Esophagus muscularis mucosa (tissue), 4 donors: ENCODE measurements at places on chromosomes 2 and 18.

- H3K27ac ChIP-seq = no peak overlapping the region
- DNase-seq = peak; percentile 77
- no peaks in the 10 kb centered on the region for H3K36me3 ChIP-seq
- H3K27me3 ChIP-seq = no peaks in the 10 kb centered on the region
- H3K4me1 ChIP-seq = no peaks in the 10 kb centered on the region
Measured at GRCh38 chr2:45224321-45224992, 215.2 kb upstream of the SIX2 start.

- no peak for DNase-seq
- H3K36me3 ChIP-seq = no peaks in the 10 kb centered on the region
- H3K4me1 ChIP-seq = no peaks in the 10 kb centered on the region
- H3K27ac ChIP-seq = no peak overlapping the region
- no peak overlapping the region for H3K4me3 ChIP-seq
Measured at GRCh38 chr18:26307161-26307773, 81.0 kb downstream of the TAF4B start.

DNA sequence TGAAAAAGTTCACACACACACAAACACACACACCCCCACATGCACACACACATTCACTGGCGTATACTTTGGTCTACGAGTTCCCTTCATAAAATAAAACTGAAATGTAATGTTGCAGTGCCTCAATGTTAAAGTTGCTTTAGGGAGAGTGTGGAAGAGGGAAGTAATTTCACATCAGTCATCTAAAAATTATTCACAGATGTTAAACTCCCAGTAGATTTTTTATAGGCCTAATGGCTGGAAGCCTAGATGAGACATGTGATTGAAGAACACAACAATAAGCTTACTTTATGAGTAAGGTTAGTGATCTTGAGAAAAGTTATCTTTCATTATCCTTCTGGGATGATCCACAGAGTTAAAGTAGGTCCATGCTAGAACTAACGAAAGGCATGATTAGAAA is 506.7 kb upstream of the CNTNAP5 start:
- H3K27ac ChIP-seq = no peak overlapping the region
- DNase-seq = no peak
- no peaks in the 10 kb centered on the region for H3K27me3 ChIP-seq
- no peak overlapping the region for H3K4me3 ChIP-seq
- H3K36me3 ChIP-seq = no peaks in the 10 kb centered on the region

- no peaks in the 10 kb centered on the region for H3K4me1 ChIP-seq
- no peak overlapping the region for H3K4me3 ChIP-seq
- H3K27ac ChIP-seq = no peak overlapping the region
- no peaks in the 10 kb centered on the region for H3K27me3 ChIP-seq
- no peak for DNase-seq
- H3K36me3 ChIP-seq = no peaks in the 10 kb centered on the region
Measured at GRCh38 chr18:1394966-1395365, 490.3 kb downstream of the ADCYAP1 start.

- DNase-seq = no peak
- H3K27me3 ChIP-seq = no peaks in the 10 kb centered on the region
- H3K27ac ChIP-seq = peak overlapping the region; percentile 29
Measured at GRCh38 chr2:217642944-217643343, 359.9 kb downstream of the TNS1 start.

- H3K27me3 ChIP-seq = no peaks in the 10 kb centered on the region
- H3K27ac ChIP-seq = no peak overlapping the region
- no peaks in the 10 kb centered on the region for H3K36me3 ChIP-seq
- no peaks in the 10 kb centered on the region for H3K4me1 ChIP-seq
- H3K4me3 ChIP-seq = no peak overlapping the region
Measured at GRCh38 chr2:178229927-178230326, 35.6 kb downstream of the OSBPL6 start.

DNA sequence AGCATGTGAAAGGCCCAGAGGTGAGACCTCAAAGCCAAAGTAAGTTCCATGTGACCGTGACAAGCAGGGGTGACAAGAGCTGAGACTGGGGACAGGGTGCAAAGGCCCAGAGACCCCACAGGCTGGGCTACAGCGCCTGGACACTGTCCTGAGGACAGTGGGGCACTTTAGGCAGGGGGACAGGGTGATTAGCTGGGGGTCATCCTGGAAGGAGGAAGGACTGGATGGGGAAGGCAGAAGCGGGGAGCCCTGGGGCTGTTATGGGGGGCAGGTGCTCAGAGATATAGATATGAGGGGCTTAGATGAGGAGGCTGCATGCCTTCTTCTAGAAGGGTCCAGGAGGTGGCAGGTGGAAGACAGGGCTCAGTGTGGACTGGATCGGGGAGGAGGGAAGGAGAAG is 31.5 kb downstream of the KIF1A start:
- no peaks in the 10 kb centered on the region for H3K4me1 ChIP-seq
- no peaks in the 10 kb centered on the region for H3K36me3 ChIP-seq
- DNase-seq = no peak
- H3K4me3 ChIP-seq = no peak overlapping the region
- H3K27me3 ChIP-seq = no peaks in the 10 kb centered on the region

GRCh38 chr18:27175914-27176313 is 9.2 kb downstream of the CHST9 start:
- no peaks in the 10 kb centered on the region for H3K27me3 ChIP-seq
- DNase-seq = no peak
- H3K36me3 ChIP-seq = no peaks in the 10 kb centered on the region
- no peak overlapping the region for H3K27ac ChIP-seq
- no peak overlapping the region for H3K4me3 ChIP-seq
- H3K4me1 ChIP-seq = no peaks in the 10 kb centered on the region

GRCh38 chr2:56580242-56580641 is 396.5 kb downstream of the CCDC85A start:
- no peaks in the 10 kb centered on the region for H3K36me3 ChIP-seq
- no peaks in the 10 kb centered on the region for H3K27me3 ChIP-seq
- H3K4me1 ChIP-seq = no peaks in the 10 kb centered on the region
- no peak overlapping the region for H3K27ac ChIP-seq

DNA sequence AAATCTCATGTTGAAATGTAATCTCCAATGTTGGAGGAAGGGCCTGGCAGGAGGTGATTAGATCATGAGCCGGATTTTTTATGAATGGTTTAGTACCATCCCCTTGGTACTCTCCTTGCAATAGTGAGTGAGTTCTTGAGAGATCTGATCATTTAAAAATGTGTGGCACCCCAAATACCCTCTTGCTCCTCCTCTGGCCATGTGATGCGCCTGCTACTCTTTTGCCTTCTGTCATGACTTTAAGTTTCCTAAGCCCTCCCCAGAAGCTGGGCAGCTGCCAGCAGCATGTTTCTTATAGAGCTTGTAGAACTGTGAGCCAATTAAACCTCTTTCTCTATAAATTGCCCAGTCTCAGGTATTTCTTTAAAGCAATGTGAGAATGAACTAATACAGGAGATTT is 72.6 kb upstream of the FIGN start:
- H3K27me3 ChIP-seq = no peaks in the 10 kb centered on the region
- no peaks in the 10 kb centered on the region for H3K36me3 ChIP-seq
- H3K4me3 ChIP-seq = no peak overlapping the region
- no peak overlapping the region for H3K27ac ChIP-seq
- no peaks in the 10 kb centered on the region for H3K4me1 ChIP-seq
- DNase-seq = no peak

DNA sequence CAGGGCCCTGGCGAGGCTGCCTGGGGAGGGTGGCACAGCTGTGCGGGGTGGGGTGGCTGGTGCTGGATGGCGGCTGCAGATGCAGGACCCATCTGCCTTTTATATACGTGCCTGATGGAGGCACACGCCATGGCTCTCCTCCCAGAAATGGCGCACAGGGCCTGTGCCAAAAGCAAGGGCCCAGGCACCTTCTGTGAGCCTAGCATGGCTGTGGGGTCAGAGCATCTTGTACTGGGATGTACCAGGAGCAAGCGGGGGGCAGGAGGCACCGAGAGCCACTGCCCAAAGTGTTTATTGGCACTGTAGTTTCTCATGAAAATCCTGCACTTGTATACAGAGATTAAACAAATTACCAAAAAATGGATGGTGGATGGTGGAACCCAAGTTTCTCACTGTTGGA is 724.1 kb downstream of the GALR1 start:
- DNase-seq = peak; percentile 64
- H3K27ac ChIP-seq = no peak overlapping the region
- no peaks in the 10 kb centered on the region for H3K27me3 ChIP-seq

DNA sequence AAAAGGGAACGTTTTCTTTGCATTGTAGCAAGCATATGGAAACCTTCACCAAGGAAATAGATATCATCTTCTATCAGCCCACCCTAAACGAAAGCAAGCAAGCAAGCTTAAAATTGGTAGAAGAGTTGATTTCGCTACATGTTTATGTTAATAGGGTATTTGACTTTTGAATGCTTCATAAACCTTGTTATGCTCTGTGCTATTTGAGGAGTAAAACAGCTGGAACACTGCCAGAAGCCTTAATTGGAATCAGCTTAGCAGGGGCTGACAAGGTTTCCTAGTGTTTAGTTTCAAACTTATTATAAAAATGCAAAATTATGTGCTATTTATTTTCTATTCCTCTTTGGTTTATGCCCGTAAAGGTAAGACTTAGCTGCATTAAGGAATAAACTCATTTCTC is 70.6 kb upstream of the LINC00305 start:
- H3K36me3 ChIP-seq = no peaks in the 10 kb centered on the region
- no peaks in the 10 kb centered on the region for H3K27me3 ChIP-seq
- H3K4me1 ChIP-seq = no peaks in the 10 kb centered on the region
- DNase-seq = no peak

GRCh38 chr2:241000831-241001321 is 2.5 kb downstream of the SNED1 start:
- no peak for DNase-seq
- H3K27ac ChIP-seq = no peak overlapping the region
- peak overlapping the region; percentile 64 for H3K4me3 ChIP-seq

- no peaks in the 10 kb centered on the region for H3K27me3 ChIP-seq
- H3K36me3 ChIP-seq = no peaks in the 10 kb centered on the region
- H3K4me3 ChIP-seq = no peak overlapping the region
- DNase-seq = no peak
Measured at GRCh38 chr2:162126527-162126926, 25.5 kb downstream of the GCG start.

- peaks cover 7% of the 10 kb centered on the region for H3K27me3 ChIP-seq
- H3K27ac ChIP-seq = no peak overlapping the region
- DNase-seq = no peak
- no peaks in the 10 kb centered on the region for H3K36me3 ChIP-seq
- no peak overlapping the region for H3K4me3 ChIP-seq
Measured at GRCh38 chr18:21896732-21897336, 156.2 kb downstream of the MIB1 start.
